ENCODE measurements at places on chromosomes 16 and 17.

DNA sequence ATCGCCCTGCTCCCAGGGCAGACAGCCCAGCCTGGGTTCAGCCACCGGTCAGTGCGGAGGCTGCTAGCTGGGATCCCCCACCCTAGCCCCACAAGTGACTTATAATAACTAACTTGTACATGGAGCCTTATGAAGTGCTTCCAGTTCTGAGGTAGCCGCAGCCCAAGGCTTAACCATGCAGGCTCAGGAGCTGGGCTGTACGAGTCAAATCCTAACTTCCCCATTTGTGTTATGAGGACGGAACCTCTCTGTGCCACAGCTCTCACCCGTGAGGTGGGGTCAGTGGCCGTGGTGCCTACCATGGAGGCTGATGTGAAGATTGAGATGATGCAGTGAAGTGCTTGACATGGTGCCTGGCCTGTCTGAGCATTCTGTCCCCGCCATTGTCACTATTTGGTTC lies 27.8 kb upstream of the GOSR2 start:
- no peak for DNase-seq

DNA sequence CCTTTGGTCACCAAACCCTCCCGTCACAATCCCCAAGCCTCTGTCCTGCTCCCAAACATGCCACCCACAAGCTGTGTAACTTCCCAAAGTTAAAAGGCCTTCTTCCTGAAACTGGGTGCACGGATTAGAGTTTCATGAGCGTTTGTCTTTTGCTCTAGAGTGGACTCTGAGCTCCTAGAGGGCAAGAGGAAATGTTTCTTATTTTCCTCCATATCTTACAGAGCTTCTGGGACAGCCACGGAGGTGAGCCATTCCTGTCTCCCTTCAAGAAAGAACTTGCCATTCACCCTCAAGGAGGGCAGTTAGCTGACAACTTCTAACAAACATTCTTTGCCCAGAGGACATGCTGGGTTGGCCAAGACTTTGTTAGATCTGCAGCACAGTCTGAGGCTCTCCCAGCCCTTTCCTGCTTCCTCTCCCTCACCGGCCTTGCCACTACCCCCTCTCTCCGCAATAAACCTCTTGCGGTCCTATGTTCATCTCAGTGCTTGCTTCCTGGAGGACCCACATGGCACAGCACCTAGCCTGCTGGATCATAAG lies 2.6 kb upstream of the MYCBPAP start:
- DNase-seq: no peak

- no peak for DNase-seq
Observed at GRCh38 chr16:51540259-51540658, 389.2 kb upstream of the SALL1 start.

DNA sequence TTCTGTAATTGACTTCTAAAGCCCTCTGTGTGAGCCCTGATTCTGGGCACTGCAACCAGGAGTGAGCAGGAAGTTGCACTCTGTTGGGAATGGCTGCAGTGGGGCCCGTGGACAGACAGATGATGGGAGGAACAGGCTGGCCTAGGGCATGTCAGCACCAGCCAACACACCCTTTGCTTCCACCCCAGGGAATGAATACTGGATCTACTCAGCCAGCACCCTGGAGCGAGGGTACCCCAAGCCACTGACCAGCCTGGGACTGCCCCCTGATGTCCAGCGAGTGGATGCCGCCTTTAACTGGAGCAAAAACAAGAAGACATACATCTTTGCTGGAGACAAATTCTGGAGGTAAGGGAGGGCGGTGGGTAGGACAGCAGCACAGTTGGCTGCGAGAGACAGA lies 10.8 kb upstream of the LPCAT2 start:
- DNase-seq: no peak

DNA sequence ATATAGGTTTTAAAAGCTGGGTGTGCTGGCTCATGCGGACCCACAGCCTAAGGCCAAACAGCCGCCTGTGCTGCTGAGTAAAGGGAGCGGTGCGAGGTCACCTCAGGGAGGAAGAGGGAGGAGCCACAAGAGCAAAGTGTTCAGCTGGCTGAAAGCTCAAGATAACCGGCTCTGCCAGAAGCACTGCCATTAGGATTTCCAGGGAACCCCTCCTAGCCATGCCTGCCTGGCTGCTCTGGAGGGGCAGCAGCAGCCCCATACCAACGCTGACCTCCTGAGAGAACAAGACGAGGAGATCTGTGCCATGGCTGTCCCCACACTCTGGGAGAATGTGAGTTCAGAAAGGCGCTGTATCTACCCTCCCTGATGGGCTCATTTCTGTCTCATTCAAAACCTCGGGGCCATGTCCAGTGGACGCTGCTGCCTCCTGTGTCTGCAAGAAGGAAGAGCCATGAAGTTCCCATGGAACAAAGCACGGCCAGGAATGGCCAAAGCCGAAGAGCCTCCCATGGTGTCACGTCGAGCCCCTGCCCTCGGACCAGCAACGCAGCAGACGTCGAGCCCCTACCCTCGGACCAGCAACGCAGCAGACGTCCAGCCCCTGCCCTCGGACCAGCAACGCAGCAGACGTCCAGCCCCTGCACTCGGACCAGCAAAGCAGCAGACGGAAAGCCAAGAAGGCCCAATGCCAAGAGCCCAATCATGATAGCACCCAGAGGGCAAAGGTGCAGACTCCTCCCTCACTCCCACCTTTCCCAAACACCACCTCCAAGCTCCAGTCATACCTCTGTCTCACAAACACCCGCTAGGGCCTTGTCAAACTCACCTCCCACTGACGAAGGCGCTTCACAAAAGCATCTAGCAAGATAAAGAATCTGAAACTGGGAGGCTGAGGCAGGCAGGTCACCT lies 107.0 kb downstream of the ANKRD11 start:
- peak; percentile 45 for DNase-seq

DNA sequence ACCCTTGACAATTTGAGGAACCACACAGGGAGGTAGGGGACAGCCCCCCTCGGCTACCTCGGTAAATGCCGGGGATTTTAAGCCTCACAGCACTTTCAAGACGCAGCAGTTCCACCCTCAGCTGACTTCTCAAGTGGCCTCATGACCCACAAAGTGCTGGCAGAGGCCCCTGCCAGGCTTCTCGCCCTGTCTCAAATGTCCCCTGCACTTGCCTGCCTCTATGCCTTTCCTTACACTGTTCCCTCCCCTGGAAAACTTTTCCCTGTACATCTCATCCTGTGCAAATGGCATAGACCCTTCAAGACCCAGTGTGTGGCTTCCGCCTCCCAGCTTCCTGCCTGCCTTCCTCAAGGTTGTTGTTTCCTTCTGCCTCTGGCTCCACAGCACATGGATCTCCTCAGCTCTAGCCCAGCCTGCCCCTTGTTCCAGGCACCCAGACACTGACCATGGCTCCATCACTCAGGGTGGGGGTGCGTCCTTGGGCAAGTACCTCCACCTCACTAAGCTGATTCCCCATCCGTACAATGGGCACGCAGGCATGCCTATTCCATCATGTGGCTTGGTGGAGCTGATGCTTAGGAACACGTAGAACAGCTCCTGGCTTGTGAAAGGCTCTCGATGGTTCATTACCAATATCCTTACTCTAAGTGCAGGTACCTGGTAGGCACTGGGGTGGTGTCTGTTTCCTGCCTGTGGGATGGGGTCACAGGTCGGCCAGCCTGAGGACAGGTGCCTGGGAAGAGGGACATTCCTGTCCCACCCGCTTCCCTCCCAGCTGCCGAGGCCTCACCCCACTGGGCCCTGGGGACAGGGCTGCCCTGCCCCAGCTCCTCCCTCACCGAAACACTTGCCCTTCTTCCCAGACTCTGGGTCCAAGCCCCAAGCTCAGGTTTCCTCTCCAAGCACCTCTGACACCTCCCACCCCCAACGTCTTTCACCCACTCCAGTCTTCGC lies 24.0 kb downstream of the MMP15 start:
- DNase-seq: no peak

All from fibroblast of pulmonary artery (primary cell).